T-helper 2 cell (primary cell): ENCODE measurements at places on chromosomes 6 and 20.

DNA sequence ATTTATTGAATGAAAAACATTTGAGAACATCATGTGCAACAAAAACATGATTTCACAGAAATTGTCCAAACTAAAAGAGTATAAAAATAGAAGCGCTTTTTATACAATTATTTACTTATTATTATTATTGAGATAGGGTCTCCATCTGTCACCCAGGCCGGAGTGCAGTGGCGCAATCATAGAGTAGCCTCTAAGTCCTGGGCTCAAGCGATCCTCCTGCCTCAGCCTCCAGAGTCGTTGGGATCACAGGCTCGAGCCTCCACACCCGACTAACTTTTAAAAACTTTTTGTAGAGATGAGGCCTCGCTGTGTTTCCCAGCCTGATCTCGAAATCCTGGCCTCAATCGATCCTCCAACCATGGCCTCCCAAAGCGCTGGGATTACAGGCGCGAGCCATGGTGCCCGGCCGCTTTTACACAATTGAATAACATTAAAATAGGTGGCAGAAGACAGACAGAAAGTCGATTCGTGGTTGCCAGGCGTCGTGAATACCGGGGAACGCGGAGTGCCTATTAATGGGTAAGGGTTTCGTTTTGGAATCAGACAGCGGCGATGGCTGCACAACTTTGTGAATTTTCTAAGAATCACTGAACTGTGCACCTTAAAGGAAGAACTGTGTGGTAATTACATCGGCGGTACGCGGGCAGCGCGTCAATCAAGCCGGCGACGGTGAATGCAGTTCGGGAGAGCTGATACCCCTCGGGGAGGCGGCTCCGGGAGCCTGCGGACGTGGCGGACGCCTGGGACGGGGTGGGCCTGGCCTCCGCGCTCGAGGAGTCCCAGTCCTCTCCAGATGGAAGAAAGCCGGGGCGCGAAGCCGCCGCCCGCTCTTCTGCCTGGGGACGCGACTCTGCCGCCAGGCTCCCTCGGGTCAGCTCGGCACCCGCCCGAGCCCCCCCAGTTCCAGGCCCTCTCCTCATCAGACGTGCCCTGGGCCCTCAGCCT is 807 bp downstream of the TBC1D20 start:
- peak; percentile 18 for DNase-seq

GRCh38 chr20:55004044-55004443 is 528.7 kb downstream of the DOK5 start:
- DNase-seq: no peak

GRCh38 chr6:129120856-129121638 is 238.1 kb downstream of the LAMA2 start:
- no peak for DNase-seq

DNA sequence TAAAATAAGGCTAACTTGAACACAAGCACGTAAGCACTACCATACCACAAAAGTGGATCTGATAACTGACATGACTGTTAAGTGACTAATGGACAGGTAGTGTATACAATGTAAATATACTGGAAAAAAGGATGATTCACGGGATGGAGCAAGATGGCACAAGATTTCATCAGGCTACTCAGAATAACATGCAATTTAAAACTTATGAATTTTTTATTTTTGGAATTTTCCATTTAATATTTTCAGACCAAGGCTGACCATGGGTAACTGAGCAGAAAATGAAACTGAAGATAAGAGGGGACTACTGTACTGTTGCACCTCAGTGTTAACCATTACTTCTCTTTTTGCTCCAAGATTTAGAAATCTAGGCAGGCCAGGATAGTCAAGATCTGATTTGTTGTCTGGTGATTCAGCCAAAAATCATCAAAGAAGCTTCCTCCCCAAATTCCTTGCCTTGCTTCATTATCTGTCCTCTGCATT is 45.4 kb downstream of the TPBG start:
- no peak for DNase-seq
